ENCODE measurements at places on chromosomes 5 and 9.

- no peak for DNase-seq
Measured at GRCh38 chr9:117744369-117744768, 40.2 kb downstream of the TLR4 start.

- DNase-seq = no peak
Measured at GRCh38 chr9:134551644-134552348, 89.8 kb upstream of the COL5A1 start.

GRCh38 chr9:130729145-130729544, 35.6 kb downstream of the EXOSC2 start:
- DNase-seq = no peak

- DNase-seq = no peak
Measured at GRCh38 chr5:132370181-132370970, 866 bp downstream of the SLC22A5 start.

DNA sequence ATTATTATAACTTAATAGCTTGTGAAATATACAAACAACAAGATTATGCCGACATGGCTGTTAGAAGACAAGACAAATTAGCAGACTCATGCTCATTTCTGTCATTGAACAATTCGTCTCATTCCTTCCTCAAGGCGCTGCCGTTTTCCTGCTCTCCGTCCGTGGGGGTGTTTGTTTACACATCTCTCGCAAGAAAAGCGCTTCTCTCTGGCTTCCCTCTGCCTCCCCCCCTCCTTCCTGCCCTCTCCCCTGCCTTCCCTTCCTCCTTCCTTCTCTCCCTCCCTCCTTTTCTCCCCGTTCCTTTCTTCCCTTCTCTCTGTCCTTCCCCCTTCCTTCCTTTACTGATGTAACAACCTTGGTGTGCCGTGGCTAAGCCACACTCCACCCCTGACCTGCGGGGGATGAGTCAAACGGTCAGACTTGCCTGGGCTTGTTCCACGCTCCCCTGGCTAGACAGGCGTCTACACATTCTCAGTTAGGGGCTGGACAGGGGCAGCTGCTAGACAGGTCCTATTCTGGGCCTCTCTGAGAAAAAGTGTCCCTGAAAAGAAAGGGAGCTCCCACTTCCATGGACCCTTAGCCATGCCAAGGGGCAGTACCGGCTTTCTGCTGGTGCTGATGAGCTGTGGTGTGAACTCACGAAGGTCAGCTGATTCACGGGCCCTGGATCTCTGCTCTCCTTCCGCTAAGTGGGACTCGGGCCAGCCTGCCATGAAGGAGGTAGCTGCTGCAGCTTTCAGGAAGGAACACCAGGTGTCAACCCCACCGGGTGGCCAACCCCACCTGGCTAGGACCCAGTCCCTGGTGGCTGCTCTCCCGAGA, 32.0 kb upstream of the SPTLC1 start:
- DNase-seq = no peak

- no peak for DNase-seq
Measured at GRCh38 chr5:76763136-76763535, 47.2 kb downstream of the F2R start.

DNA sequence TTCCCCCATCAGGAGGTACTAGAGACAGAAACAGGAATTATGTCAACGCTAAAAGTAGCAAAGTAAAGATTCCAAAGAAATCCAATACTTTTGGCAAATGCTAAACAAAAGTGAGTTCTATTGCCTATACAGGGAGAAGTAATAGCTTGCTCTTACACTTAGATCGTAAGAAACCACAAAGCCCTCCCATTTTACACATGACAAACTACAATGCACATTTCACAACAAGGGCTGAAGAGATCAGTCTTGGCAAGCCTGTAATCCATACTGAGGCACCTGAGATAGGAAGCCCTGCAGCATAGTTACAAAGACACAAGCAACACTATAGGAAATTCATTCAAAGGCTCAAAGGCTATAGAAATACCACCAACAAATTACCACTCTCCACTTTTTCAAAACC, 7.7 kb downstream of the HNRNPK start:
- DNase-seq = no peak

- no peak for DNase-seq
Measured at GRCh38 chr9:132857031-132857430, 21.1 kb downstream of the AK8 start.

DNA sequence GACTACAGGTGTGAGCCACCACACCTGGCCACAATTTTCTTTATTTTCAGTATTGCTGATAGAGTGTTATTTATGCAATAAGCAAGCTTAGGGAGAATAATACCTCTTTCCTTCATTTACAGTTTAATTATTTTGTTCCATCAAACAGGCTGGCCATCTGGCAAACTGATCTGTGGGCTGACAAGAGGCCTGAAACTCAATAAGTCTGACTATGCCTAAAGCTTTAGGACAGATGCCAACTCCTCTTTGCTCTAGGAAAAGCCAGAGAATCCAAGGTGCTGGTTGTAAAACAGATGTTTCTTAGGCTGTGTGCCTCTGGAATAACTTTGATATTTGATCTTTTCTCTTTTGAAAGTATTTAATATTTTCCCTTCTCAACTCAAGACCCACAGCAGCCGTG, 98.4 kb downstream of the TARS1 start:
- no peak for DNase-seq

DNA sequence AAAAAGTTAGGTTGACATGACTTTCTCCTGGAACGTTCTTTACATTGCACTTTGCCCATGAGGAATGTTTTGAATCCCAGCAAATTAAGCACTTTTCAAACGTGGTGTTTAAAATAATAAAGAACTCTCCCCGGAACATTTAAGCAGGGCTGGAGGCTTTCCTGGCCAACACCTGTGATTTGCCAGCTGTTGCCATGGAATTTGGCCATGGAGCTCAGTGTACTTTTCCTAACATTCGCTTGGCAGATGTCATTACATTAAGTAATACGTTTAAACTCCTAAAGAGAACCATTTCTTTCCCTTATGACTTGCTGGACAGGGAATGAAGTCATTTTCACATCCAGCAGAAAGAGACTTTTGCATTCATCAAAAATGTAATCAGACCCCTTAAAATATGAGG, 146.1 kb downstream of the GAS1 start:
- DNase-seq = no peak

- DNase-seq = no peak
Measured at GRCh38 chr5:14925326-14925725, 53.7 kb upstream of the ANKH start.

DNA sequence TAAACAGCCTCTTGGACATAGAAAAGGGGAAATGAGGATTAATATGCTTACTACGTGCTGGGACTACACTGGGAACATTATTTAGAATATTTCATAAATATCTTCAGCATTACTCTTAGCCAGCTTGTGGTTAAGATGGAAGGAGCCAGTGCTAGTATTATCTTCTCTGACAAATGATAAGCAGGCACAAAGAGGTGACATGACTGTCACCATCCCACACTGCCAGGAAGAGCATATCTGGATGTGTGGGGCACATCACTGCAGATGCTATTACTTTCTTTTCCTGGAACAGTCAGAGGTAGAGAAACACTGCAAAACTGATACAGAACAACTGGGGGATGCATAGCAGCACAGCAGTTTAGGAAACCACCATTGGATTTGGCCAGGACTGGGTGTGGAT, 281.0 kb upstream of the TNC start:
- DNase-seq = no peak

- DNase-seq = no peak
Measured at GRCh38 chr9:33289496-33289895, 820 bp upstream of the NFX1 start.

DNA sequence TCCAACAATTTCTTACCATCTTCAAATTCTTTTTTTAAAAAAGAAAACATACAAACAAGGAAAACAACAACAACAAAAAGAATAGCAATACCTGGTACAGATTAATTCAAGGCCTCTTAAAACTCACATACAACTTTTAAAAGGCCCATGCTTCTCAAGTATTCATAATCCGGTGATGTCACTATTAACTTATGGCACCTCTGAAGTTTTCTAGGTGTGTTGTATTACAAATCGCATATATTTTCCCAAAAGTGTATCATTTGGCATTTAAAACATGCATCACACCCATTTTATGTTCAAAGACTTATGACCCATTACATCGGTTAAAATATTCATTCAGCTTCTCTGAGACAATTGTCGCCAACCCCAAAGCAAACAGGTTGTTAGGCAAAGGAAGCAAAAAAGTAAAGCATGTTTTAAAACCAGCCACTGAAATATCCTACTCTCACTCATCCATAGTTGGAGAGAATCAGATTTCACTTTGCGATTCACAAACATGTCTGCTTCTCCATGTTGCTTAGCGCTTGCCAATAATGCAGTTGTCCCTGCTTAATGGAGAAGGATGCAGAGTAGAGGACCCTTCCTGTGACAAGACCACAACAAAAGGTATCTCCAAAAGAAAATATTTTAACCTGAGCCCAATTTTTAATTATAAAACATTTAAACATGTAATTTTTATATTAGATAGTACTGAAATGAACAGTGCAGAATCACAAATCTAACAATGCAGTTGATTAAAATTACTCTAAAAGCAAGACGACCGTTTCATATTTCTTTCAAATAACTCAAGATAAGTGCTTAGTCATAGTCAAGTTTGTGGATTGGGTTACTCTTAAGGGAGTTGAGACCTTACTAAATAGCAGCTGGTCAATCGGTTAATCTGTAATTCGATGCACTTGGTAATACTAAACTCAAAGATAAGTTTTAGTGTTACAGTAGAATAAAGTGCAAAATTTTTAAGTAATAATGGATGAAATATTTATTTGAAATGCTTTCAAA, 1.6 kb downstream of the SKP1 start:
- no peak for DNase-seq

GRCh38 chr9:37609735-37610397, 17.5 kb upstream of the TOMM5 start:
- DNase-seq = no peak

DNA sequence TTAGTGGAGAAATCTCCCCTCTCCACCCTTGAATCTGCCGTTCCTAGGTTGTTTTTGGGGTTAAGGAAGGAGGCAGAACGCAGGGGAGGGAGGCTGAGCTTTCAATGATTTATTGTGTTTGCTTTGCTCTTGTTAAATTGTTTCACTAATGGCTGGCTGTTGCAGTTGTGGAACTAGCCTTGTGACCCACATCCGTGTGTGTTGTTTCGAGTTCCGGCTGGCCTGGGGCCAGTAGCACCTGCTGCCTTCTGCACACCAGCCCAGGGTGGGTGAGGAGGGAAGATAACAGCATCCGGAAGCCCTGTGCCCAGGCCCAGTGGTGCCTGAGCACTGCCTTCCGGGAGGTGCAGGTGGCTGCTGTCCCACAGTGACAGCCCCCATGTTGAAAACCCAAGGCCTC, 3.6 kb downstream of the ERGIC1 start:
- DNase-seq = no peak

DNA sequence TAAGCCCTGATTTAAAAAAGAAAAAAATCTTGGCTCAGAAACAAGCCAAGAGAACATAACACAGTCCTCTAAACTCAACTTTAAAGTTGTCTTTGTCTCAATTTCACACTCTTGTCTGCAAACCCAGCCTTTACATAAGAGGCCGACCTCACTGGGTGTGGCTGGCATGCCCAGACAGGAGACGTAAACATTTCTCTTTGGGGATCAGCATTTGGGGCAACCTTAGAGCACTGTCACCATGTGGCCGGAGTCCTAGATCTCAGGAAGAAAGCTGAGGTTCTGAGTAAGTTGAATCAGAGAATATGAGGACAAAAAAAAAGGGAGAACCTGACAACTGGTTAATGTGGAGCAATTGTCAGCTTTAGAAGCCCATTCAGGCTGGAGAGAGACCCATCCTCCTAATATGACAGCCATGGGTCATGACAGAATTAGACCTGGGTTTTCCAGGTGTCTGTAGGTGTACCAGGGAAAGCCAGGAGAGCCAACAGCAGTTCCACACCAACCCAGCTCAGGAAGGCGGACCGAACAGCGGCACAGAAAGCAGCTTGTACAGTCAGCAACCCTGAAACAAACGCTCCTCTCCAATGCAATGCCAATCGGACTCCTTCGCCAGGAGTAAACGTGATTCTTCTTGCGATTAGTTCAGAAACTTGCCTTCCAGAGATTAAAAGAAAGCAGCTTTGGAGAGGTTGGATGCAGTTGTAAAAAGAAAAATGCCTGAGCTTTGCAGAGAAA, 97.9 kb upstream of the MAP3K1 start:
- DNase-seq = no peak

DNA sequence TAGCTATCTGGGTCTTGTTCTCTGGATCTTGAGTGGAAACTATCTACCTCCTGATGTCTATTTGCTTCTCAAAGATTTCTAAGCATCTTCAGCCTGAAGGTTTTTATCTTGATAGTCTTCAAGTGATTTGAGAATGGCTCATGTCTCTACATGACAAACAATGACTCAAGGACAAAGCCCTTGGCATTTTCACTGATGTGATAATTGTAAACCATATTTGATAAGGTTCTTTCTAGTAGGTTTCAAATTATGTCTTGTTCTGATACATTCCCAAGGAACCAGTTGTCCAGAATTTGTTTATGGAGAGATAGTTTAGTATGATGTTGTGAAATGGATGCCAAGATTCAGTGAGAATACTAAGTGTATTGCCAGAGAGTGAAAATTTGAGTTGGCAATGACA, 1079.3 kb upstream of the CDH9 start:
- DNase-seq = no peak

DNA sequence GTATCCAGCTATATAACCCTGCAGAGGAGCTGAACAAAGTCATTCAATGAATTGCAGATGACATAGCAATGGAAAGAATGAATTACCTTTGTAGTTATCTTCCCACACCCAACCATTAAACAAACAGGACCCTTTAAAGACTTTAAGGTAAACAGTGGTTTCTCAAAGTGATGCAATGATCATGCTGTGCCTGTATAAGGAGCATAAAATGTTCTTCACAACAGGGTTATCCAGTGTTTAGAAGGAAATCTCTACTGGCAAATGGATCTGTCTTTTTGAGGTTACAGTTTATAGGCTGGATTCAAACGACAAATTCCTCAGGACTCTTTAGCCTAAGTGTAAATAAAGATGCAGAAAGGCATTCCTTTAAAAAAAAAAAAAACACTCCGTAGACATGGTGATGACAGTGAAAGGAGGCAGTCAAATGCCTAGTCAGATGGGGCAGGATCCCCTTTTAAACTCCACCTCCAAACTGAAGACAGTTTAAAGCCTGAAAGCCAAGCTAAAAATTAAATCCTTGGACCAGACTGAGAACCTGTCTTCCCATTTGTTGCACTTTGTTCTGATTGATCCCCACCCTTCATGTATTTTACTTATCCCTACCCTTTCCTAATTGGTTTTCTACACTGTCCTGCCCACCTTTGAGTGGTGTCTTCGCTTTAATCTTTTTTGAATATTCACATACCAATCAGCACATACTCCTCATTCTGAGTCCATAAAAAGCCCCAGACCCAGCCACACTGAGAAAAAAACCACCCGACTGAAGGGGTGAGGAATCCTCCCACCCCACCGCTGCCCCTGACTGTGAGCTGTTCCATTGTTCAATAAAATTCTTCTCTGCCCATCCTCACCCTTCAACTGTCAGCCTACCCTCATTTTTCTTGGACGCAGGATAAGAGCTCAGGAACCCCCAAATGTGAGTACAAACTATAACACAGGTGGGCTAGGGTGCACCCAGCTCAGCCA, 761.3 kb upstream of the DMAC1 start:
- no peak for DNase-seq

DNA sequence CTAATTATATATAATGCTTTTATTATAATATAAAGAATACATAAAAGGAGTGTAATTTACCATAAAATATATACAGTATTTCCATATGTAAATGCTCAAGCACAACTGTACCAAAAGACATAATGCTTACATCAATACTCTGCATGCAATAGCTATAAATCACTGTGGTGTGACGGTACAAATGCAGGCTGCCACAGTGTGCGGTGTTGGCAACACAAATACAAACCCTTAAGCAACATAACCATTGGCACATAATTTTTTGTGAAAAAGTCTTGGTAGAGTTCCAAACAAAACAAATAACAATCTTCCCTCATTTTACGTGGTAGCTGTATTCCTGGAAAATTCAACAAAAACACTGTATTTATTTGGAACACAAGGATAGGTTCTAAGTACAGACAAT, 1.9 kb upstream of the SHISAL2B start:
- DNase-seq = no peak
